ENCODE measurements at places on chromosomes 11 and 22.
A peak's percentile ranks its signal among the peaks of the same experiment; 100 is the strongest.

DNA sequence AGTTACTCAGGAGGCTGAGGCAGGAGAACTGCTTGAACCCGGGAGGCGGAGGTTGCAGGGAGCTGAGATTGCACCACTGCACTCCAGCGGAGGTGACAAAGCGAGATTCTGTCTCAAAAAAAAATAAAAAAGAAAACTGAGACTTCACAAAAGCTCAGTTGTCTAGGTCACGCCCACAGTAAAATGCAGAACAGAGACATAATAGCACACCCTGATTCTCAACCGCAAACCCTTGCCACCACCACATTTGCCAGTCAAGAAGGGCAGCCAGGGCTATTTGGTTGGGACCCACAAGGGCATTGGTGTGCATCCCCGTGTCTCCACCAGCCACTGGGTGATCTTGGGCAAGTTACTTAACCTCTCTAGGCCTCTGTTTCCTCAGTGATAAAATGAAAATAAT is 25.4 kb downstream of the CREB3L1 start:
- DNase-seq: no peak

- DNase-seq: no peak
These were observed 65.3 kb upstream of the LINC01488 start for GRCh38 chr11:69416143-69416515.

DNA sequence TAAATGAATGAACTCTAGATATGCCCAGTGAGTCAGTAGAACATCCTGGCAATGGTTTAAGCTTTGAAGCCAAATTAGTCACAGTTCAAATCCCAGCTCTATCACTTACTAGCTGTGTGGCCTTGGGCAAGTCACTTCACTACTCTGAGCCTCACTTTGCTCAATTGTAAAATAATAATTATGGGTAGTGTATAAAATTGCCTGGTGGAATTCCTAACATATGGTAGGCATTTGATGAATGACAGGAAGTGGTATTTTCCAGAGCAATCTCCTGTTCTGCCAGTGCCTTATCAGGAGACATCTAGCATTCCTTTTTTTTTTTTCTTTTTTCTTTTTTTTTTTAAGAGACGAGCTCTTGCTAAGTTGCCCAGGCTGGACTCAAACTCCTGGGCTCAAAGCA is 13.0 kb downstream of the SCN4B start:
- DNase-seq: no peak

DNA sequence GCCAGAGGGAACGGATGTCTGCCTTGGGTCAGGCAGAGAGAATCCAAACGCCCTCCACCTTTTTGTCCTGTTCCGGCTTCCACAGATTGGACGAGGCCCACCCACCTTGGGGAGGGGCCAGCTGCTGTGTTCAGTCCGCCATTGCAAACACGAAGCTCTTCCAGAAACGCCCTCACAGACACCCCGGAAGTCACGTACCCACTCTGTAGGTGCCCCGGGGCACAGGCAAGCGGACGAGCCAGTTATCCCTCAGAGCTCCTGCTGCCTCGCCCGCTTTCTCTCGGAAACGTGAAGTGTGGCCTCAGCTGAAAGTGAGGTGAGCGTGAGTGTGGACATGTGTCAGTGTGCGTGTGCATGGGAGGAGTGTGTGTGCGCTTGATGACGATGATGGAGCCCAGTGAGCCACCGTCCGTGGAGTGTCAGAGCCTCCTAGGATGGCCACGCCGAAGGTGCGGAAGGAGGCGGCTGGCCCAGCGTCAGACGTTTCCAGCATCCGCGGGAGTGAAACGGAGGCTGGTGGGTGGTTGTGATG is 869.2 kb downstream of the TBC1D22A start:
- DNase-seq: no peak

GRCh38 chr22:27776650-27776958 is 25.0 kb downstream of the MN1 start:
- no peak for DNase-seq

- DNase-seq: peak; percentile 54
These were observed 340.5 kb downstream of the TENM4 start for GRCh38 chr11:79100093-79100910.

- DNase-seq: no peak
These were observed 56.7 kb downstream of the BTG4 start for GRCh38 chr11:111455291-111456085.

- DNase-seq: no peak
These were observed 139.8 kb downstream of the CCDC81 start for GRCh38 chr11:86514453-86514852.

GRCh38 chr22:39278040-39278439 is 33.3 kb upstream of the PDGFB start:
- DNase-seq: no peak

- no peak for DNase-seq
These were observed 11.3 kb upstream of the RCN1 start for GRCh38 chr11:32079553-32079952.

DNA sequence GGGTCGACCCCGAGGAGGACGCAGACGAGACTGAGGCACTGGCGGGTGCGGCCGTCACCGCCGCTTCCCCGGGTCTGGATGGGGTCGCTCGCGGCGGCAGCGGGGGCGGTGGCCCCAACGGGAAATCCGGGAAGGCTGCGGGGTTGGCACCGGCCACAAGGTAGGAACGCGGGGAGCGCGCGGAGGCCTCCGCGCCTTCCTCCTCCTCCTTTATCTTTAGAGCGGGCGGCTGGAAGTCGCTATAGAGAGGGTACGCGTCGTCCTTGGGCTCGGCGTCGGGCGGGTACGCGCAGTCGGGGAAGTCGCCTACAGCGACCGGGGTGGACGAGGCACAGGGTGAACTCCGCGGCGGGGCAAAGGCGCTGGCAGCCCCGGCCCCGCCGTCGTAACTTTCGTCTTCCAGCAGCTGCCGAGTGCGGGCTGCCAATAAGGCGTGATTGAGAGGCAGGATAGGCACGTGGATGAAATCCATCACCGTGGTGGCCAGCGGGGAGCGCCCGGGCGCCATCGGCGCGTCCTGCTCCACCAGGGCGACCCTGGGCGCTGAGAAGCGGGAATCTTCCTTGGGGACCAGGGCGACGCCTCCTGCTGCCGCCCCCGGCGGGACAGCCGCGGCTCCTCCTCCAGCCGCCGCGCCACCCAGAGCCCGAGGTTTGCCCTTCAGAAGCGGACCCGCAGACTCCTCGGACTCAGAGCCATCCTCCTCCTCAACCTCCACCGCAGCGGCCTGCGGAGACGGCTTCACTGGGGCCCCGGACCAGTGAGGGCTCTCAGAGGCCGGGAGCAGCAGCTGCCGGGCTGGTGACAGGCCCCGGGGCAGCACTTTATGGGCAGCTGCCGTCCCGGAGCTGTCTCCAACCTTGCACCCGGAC is 1.7 kb downstream of the PGR start:
- no peak for DNase-seq

DNA sequence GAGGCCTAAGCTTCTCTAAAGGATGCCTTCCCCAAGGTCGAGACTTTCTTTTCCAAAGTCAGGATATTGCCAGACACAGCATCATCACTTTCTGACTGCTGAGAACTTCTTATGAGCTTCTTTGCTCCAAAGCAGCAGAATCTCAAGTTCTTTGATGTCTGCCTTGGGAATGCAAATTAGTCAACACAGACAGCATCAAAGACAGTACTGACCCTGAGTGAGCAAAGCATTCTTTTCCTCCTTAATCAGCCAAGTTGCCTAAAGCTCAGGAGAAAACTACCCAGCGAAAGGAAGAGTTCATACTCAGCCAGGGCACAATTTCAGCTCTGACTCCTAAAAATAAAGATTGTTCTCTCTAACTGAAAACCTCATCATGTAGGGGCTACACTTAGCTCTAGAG is 98.0 kb downstream of the SLC36A4 start:
- no peak for DNase-seq

GRCh38 chr11:35619855-35620640 is 1.8 kb downstream of the FJX1 start:
- peak; percentile 74 for DNase-seq

DNA sequence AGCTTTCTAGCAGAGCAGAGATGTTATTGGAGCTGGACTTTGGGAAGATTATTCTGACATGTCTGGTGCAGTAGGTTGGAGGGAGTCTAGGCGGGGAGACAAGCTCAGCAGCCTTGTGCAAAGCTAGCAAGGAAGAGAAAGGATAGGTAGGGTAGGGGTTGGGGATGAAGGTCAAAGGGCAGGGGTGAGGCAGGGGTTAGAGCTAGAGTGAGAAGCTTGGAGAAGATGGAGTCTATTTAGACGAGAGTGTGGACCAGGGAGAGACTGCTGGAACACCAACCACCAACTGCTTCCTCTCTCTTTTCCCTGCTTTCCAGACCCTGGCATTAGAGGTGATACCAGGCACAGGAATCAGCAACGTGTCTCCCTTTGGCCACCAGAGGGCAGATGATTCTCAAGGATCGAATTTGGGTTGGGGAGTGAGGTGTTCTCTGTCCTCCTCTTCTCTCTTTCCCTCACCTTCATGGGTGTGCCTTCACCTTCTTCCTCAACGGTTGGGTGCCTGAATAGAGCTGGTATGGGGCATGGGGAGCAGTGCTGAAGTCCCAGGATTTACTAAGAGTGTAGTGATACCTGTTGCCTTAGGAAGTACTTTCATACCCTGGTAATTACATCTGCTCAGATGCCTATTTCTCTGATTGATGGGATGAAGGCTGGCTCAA is 1.8 kb upstream of the MARK2 start:
- DNase-seq: peak; percentile 76

- DNase-seq: no peak
These were observed 63.0 kb upstream of the PPARA start for GRCh38 chr22:46087336-46087690.

DNA sequence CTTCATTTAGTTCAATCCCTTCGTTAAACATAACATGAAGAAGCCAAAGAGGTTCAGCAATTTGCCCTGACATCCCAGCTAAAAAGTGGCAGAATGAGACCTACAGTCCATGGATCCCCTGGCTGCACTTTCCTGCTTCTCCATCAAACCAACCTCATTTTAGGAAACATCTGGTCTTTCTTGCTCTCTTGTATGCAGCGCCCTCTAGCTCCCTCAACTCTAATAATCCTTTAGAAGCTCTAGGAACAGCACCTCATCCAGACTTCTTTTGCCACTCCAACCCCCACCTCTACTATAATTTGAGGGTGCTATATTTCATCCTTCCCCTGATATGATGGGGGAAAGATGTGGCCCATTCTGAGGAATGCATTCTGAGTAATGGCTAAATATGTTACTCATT is 7.4 kb downstream of the CNTF start:
- peak; percentile 72 for DNase-seq

- DNase-seq: no peak
These were observed 16.1 kb downstream of the LRP5 start for GRCh38 chr11:68328374-68329091.

GRCh38 chr11:123373754-123374621 is 56.1 kb upstream of the GRAMD1B start:
- DNase-seq: no peak

- no peak for DNase-seq
These were observed 600.1 kb downstream of the INSC start for GRCh38 chr11:15714641-15715399.

- no peak for DNase-seq
These were observed 11.2 kb downstream of the PEX26 start for GRCh38 chr22:18088825-18089568.

DNA sequence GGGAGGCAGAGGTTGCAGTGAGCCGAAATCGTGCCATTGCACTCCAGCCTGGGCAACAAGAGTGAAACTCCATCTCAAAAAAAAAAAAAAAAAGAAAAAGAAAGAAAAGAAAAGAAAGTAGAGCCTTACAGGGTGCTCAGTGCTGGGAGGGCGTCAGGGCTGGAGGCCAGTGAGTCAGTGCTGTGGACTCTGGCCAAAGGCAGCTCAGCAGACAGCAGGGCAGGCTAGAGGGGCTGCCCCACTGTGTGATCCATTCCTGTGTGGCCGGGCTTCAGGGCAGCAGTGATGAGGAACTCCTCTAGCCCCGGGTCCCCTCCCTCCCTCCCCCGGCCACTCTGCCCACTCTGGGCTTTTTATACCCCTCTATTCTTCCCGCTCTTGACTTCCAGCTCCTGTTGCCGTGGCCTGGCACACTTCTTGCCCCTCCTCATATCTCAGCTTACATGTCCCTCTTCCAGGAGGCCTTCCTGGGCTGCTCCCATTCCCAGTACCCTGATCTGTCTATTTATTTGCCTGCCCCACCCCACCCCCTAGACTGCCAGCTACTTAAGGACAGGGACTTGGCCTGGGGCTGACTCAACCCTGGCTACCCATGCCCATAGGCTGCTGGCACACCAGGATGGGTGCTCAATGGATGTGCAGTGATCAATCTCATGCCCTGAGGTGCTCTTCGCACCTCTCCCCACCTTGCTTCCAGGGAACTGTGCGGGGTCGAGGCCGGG is 10.1 kb downstream of the SYT12 start:
- no peak for DNase-seq

DNA sequence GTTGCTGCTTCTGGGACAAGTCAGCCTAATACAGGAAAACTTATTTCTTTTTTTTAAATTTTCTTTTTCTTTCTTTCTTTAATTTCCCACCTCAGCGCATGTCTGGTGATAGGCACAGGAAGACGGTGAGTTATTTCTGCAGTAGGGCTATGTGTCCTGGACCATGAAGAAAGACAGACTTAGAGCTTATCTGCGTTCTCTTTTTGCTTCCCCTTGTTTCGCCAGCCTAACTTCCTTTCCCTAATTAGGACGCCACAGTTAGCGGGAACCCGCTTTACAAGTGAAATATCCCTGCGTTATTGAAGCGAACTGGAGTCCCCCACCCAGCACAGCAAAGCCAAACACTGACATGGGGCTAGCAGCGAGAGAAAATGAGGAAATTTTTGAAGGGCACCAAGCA is 8.6 kb downstream of the OR6M1 start:
- no peak for DNase-seq

DNA sequence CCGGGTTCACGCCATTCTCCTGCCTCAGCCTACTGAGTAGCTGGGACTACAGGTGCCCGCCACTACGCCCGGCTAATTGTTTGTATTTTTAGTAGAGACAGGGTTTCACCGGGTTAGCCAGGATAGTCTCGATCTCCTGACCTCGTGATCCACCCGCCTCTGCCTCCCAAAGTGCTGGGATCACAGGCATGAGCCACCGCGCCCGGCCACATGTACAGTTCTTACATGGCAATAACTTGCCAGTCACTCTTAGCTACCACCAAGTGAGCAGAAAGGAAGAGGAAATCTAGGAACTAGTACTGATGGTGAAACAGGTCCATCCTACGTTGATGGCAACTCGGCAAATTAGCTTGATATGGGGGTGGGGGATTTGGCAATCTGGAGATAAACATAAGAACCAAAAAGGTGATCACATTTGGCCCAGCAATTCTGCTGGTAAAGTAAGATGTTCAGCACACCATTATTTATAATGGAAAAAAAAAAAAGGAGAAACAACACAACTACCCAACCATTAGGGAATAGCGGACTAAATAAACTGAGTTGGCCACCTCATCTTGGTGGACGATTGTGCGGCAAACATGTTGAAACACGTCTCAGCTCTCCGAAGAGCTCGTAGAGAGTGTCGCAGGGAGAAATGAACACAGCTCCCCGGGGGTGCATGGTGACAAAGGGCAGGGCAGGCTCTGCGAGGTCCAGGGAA is 5.3 kb downstream of the NLRP6 start:
- DNase-seq: no peak

DNA sequence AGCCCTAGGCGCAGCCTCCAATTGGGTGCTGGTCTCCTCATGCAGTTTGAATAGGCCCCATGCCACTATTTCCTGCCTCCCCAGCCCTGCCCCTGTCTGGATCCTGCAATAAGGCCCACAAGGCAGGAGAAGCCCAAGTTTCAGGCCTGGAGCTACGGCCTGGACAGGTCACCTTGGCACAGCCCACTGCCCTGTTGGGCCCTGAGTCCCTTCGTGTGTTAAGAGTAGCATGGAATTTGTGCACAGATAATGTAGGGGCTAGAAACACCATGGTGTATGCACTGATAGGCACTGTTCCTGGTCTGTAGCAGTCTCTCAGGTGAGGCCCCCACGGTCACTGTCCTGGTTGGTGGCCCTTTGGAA is 20.1 kb downstream of the CDC45 start:
- DNase-seq: no peak

Data from RKO (cell line).